ENCODE measurements at places on chromosomes 16 and 17. TPM values are rescaled to one million over a fixed set of nuclear protein-coding genes. Genes with fewer than 3 reads are reported as not detected.

RAMP2 gene
- 26.2 TPM for total RNA-seq

TAC4 gene
- total RNA-seq = not detected

CREBBP gene
- 105 TPM for total RNA-seq

KRTAP4-5 gene
- not detected for total RNA-seq

All from camera-type eye (tissue), 1 donor.